ENCODE measurements at places on chromosomes 3 and 15.

DNA sequence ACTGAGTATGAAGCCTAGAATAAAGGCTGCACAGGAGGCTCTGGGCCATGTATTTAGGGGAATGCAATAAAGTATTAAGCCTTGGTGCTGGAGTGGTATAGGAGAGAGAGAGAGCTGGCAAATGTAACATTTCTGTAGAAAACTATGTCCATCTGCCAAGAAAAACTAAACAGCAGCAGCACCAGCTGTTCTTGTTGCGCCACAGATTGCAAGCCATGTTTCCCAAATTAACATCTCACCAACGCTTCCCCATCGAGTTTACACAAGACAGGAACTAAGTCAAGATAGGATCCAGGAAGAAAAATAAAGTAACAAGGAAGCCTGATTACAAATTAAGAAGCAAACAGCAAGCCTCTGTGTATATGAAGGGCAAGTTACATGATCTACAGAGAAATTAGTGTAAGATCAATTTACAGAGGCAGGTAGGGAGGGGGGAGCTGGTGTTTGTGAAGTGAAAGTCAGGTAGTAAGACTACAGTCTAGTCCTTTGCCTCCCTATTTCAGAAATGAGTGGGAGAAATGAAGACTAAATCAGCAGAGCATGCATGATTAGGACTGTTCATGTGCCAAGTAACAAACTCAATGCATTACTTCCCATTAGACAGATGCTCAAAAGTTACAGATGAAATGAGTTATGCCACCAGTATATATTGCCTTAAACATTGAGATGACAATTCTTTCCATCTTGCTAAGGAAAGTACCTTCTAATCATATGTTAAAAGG, 900.5 kb downstream of the EPHA3 start:
- no peak for DNase-seq

GRCh38 chr15:51775967-51776816, 24.8 kb downstream of the TMOD2 start:
- peak; percentile 49 for DNase-seq

- DNase-seq: no peak
Observed at GRCh38 chr3:22907161-22907780, 295.9 kb upstream of the UBE2E2 start.

- no peak for DNase-seq
Observed at GRCh38 chr3:135865553-135865952, 100.0 kb upstream of the PPP2R3A start.

DNA sequence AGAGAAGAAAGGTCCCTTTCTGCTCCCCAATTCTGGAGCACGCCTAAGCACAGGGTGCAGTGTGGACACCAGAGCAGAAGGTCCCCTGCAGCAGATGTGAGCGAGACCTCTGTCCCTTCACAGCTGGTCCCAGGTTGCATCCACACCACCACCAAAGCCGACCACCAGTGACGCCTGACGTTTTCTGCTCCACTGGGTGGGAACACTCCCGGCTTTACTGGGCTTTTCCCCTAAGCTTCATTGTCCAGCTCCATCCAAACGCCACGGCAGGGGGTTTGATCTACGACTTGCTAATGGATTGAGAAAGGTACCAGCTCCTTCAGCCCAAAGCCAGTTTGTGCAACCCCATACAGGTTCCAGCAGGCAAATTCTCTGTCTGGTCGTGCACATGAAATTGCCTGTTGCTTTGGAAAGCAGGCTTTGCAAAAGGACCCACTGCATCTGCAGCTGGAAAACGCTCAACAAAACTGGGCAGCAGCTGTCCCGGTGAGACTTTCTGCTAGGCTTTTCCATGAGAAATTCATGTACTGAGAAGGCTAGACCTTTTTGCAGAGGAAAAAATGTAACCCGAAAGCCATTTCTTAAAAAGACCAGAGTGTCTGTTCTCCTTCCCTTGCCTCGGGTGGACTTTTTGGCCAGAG, 31.1 kb downstream of the ADAMTS17 start:
- no peak for DNase-seq

DNA sequence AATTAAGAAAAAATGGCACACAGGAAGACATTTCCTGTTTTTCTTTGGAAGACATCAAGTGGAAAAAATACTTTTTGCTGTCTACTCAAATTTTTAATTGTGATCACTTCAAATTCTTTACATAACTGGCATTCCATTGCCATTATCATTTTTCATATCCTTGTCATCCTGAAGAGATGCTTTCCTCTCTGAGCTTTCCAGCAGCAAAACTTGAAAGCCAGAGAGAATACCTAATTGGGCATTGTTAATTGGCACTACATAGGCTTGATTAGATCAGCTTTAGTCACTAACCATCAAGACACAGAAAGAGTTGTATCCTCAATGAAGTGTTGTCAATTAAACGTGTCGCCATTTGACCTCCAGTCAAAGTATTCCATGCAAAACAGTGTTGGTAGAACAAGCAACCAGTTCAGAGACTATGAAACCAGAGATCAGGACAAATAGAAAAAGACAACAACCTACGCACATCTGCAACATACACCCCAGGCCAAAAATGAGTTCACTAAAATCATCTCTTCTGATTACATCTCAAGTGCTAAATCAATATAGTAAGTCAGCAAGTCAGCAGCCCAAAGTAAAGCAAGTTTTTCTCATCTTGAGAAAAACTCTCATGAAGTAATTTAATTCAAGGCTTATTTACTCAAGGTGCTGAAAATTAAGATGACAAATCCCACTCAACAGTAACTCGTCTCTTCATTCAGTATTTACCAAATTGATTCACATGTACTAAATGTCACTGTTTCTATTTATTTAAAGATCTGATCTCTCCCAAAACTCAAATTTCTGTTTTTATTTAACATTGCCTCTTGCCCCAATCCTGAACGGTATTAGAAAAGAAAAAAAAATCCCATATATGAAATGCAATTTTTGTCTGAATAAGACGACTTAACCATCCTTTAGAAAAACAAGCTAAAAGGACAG, 123.0 kb downstream of the SUCLG2 start:
- no peak for DNase-seq

DNA sequence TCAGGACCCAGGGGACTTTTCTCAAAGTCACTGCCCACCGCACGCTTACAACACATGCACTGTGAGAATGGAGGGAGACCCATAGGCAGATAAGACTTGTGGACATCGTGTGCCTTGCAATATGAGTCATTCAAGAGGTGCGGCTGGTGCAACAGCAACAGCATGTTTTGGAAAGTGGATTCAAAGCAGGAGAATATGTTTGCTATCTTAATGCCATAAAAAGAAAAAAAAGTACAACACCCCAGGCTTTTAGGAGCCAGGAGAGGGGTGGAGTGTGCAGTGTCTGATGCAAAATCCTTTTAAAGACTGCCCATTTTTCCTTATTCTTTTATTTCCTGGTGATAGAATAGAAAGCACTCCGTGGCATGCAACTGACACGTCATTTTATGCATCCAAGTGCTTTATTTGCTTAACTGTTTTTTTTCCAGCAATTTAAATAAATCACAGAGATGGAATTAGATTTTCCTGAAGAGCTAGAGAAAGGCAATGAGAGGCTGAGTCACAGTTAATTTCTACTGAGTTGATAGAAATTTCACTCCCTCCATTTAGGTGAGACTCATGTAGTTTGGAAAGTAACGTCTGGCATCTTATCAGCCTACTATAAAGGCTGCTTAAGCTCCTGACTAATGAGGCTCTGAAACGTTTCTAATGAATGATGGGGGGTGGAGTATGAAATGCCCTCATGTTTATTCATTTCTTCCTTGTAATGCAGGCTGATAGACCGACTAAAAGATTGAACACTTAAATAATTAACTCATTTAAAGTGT, 96.4 kb downstream of the NSUN3 start:
- no peak for DNase-seq

GRCh38 chr3:183158551-183159006, 4.0 kb downstream of the LAMP3 start:
- DNase-seq: peak; percentile 33

GRCh38 chr3:81728766-81729544, 32.5 kb downstream of the GBE1 start:
- no peak for DNase-seq

Data from stimulated activated CD4-positive, alpha-beta T cell treated with anti-CD3 and anti-CD28 coated beads, Interleukin-2, amount 100 ng/mL, for 24 hours (primary cell).